SIG-M5 (cell line): ENCODE measurements at places on chromosomes 12 and 14.
A peak's percentile ranks its signal among the peaks of the same experiment; 100 is the strongest.

DNA sequence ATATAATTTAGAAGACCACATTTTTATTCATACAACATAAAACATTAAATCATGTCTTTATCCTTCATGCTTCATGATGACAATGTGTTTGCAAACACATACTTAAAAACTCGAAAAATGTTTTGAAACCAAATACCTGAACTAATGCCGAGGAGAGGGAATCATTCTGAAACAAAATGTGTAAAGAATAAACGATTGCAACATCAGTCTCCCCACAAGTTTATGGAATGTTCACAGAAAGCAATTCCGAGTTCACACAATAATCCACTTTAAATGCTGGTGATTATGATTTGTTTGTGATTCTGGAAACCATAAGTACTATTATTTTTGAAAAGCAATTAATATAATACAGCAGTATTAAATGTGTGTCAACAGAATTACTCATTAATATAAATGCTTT lies 84.5 kb upstream of the PDZRN4 start:
- DNase-seq = no peak

GRCh38 chr12:26031318-26031717 lies 72.8 kb downstream of the RASSF8 start:
- DNase-seq = no peak

GRCh38 chr12:27913999-27914614 lies 58.4 kb downstream of the PTHLH start:
- DNase-seq = no peak

DNA sequence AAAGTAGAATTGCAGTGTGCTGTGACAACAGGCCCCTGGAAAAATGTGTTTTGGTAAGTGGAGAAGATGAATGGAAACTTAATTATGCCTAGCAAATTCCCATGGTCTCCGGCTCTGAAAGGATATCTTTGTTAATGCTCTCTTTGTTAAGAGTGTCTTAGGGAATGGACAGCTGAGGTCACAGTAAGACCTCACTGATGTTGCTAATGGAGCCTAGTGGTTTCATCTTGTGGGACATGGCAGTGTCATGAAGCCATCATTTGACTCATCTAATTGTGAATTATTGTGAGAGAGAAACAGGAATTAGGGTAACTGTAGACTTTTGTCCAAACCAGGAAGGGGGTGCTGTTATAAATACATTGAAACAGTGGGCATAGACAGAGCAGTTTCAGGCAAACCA lies 330.3 kb downstream of the TMTC2 start:
- no peak for DNase-seq

DNA sequence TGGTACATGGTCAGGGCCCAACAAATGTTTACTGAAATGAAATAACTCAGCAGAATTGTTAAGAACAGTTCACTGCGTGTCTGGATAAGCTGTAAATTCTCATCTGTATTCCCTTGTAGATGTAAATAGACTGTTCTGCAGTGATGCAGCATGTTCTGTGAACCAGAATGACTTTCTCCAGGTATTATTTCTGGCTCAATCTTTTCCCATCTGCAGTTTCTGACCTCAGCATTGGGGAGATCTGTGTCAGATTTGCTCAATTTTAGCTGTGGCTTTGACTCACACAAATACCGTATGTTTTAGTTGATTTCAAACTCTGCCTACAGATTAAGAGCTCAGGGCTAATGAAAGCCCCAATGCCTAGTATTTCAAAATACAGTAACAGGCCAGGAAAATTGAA lies 49.2 kb upstream of the DICER1 start:
- no peak for DNase-seq

- DNase-seq = peak; percentile 57
These were observed 6.5 kb downstream of the CEBPE start for GRCh38 chr14:23112359-23113178.

- no peak for DNase-seq
These were observed 388.1 kb downstream of the ZFP36L1 start for GRCh38 chr14:68404652-68405183.

- no peak for DNase-seq
These were observed 17.6 kb upstream of the ZFP36L1 start for GRCh38 chr14:68810173-68811153.

GRCh38 chr12:6819106-6820030 lies 2.3 kb upstream of the GPR162 start:
- no peak for DNase-seq

DNA sequence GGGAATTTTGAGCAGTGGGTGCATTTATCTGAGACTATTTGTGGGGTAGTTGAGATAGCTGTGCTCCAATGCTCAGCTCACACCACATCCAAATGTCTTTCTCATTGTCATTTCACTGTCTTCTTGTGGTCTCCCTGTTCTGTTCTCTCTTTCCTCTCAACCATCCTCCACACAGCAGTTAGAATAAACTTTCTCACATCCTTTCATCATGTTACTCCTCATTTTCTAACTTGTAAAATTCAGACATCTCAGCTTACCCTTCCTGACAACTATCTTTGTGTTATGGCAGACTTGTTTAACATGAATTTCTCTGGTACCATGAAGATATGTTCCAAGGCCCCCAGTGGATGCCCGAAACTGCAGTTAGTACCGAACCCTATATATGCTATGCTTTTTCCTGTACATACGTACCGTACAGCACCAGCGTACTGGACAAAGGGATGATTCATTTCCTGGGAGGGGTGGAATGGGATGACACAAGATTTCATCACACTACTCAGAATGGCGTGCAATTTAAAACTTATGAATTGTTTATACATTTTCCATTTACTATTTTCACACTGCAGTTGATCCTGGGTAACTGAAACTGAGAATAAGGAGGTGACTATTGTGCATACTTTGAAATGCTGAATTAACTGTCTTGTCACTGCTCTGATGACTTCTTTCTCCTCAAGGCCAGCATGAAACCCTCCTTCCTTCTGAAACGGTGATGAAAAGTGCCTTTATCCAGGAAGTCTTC lies 177.1 kb upstream of the SLC38A2 start:
- DNase-seq = peak; percentile 64

DNA sequence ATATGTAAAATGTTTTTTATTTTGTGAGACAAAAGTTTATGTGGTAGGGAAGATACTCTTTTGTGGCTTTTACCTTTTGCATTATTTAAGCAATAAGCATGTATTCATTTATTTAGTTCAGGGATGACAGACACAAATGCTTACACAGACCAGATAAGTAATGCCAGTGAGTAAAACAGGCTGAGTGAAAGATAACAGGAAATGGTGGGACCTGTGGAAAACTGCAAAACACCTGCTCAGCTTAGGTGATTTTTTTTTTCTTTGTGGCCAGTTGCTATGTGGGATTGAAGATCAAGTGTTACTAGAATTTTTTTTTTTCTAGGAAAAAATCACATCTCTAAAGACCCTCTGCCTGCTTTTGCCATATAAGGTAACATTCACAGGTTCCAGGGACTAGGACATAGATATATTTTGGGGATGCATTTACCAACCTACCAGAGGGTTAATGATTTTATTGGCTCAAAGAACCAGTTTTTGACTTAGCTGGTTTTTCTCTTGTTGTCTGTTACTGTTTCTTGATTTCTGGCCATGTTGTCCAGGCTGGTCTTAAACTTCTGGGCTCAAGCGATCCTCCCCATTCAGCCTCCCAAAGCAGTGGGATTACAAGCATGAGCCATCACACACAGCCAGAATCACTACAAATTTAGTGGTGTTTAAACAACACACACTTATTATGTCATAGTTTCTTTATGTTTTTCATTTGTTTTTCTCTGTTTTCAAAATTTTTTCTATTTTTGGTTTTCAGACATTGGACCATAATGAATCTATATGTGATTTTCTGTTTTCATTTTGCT lies 9.8 kb downstream of the PSMA6 start:
- DNase-seq = no peak

DNA sequence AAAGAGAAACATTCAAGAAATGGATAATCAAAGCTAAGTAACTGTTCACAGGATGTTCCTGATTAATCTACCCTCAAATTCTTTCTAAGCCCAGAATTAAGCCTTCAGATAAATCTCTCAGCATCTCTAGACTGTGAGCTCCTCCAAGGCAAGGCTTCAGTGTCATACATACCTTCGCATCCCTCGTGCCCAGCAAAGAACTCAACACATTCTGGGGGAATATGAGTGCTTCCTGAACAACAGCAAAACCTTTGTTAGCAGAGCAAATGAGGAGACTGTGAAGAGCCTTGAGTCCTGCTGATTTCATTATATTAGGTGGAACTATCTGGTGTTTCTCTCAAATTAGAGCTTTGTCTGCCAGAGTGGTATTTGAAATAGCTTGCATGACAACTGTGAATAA lies 401.8 kb upstream of the TMPO start:
- no peak for DNase-seq

GRCh38 chr12:119673634-119674033 lies 5.7 kb downstream of the PRKAB1 start:
- no peak for DNase-seq

- DNase-seq = no peak
These were observed 253.7 kb downstream of the SLC6A15 start for GRCh38 chr12:84658877-84659276.

DNA sequence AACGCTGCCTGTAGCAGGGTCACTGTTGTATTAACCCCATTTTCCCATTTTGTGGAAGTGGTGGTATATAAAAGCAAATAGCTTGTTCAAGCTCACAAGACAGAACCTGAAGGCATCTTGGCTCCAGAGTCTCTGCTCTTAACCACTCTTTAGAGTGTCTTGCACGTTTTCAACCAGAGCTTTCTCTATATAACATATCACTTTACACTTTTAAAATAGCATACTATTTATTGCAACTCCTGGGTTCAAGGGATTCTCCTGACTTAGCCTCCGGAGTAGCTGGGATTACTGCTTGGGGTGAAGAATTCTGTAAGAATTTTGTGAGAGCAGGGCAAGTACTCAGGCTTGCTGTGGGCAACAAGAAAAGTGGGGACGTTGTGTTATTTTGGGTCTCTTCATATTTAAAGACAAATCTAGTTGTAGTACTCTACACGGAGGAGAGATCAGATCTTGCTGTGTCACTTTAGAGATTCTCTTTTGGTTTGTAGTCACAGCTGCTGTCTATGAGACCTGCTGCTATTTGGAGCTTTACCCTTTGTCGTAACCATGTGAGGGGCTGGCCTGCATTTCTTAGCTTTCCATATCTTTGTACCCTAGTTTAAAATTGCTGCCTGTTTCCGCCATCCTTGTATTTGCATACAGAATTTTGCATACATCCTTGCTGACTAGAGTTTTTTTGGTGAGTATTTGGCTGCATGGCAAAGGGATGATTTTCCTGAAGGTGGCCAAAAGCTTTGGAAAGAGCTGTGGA lies 40.7 kb downstream of the WDR20 start:
- no peak for DNase-seq

DNA sequence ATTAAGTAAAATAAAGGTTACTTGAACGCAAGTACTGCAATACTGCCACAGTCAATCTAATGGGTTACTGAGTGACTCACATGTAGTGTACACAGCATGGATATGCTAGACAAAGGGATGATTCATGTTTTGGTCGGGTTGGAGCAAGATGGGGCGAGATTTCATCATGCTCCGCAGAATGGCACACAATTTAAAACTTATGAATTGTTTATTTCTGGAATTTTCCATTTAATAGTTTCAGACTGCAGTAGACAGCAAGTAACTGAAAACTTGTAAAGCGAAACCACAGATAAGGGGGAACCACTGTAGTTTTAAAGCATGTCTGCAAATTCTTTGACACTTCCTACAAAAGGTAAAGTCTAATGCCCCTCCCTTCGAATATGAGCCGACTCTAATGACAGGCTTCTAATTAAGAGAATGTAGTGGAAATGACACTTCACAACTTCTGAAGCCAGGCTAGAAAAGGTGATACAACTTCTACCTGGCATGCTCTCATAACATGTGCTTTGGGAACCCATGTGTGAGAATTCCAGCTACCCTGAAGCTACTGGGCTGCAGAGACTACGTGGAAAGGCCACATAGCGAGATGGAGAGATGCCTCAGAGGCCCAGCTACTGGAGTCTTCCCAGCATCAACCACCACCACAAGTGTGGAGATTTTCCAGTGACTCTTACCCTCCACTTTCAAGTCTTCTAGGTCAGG lies 13.9 kb upstream of the TCP11L2 start:
- peak; percentile 78 for DNase-seq

DNA sequence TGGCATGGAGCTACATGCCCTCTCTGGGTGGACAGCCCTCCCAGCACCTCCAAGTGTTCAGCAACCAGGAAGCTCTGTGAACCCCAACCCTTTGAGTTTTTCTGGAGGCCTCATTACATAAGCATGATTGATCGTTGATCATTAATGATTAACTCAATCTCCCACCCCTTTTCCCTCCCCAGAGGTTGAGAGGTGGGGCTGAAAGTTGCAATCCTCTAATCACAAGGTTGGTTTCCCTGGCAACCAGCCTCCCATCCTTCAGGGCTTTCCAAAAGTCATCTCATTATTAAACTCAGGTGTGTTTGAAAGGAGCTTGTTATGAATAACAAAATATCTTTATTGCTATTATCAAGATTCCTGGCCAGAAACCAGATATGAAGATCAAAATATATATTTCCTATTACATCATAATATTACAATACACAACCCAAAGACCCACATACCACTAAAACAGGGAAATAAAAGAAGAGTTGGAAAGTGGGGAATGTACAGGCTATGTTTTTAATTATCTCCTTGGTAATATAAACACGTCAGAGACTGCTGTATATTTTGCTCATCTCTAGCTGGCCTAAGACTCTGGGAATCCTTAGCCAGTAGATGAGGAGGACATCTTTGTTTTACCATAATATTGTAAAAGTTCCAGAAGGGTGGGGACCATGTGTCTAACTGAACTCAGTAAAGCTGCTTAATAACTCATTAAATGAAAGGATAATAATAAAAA lies 73.6 kb downstream of the SSPN start:
- DNase-seq = no peak

DNA sequence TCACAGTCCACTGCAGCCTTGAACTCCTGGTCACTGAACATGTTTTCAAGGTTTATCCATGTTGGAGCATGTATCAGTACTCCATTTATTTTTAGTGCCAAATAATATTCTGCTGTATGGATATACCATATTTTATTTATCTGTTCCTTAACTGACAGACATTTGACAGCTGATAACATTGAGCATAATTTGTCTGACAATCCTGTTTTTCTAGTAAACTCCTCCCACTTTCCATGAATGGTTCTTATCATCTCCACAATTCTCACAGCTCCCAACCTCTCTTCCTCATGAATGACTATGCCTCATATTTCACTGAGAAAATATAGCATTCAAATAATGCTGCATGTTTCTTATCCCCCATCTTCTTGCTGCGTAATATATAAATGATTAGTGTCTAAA lies 33.3 kb downstream of the COCH start:
- no peak for DNase-seq

DNA sequence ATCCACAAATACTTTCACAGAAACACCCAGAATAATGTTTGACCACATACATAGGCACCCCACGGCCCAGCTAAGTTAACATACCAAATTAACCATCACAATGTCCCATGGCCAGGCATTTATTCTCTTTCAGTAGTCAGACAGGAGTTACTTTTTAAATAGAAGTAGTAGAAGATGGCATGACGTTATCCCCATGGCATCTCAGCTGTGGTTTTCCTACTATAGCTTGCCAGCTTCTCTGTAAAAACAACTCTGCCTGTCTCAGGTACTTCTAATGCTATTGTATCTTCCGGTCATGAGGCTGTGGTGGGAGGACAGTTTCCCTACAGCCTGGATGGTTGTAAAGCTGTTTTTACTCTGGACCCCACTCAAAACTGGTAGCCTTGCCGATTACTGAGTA lies 19.3 kb downstream of the CTSG start:
- no peak for DNase-seq
